ENCODE measurements at places on chromosomes 13 and 19. TPM values are rescaled to one million over a fixed set of nuclear protein-coding genes. Genes with fewer than 3 reads are reported as not detected.

The PRKACA gene
- polyA plus RNA-seq: 87.6 TPM

The FGF14 gene
- polyA plus RNA-seq: 0.94 TPM

The PEX11G gene
- 10.8 TPM for polyA plus RNA-seq

DNA sequence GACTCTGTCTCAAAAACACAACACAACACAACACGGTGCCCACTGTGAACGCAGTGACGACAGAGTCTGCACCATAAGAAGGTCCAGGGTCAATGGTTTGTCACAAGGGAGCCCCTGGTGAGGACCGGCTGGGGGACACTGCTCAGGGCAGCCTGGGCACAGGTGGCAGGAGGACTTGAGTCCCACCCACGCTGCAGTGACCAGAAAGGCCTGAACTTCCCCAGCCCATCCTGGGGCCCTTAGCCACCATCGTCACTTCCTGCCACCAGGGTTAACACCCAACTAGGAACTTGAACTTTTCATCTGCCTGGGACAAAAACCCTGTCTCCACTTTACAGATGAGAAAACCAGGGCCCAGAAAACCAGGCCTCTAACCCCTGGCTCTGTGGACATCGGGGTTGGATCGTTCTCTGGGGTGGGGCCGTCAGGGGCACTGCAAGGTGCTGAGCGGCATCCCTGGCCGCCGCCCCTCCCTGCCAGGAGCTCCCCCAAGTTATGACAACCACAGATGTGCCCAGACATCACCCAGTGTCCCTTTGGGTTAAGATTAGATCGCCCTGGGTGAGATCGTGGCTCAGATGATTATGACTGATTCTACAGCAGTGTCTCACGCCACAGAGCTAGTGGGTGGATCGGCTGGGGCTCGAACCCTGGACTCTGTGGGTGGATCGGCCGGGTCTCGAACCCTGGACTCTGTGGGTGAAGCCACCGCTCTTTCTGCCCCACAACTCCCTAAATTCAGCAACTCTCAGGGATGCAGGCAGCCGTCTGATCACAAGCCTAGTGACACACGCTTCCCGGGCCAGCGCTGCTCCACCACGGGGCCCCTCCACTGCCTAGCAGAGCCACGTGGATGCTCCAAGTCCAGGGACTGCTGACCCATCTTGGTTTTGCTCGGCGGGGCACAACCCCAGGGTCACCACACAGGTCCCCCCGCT, 14.0 kb downstream of the MOB3A start:
- no peak for DNase-seq

DNA sequence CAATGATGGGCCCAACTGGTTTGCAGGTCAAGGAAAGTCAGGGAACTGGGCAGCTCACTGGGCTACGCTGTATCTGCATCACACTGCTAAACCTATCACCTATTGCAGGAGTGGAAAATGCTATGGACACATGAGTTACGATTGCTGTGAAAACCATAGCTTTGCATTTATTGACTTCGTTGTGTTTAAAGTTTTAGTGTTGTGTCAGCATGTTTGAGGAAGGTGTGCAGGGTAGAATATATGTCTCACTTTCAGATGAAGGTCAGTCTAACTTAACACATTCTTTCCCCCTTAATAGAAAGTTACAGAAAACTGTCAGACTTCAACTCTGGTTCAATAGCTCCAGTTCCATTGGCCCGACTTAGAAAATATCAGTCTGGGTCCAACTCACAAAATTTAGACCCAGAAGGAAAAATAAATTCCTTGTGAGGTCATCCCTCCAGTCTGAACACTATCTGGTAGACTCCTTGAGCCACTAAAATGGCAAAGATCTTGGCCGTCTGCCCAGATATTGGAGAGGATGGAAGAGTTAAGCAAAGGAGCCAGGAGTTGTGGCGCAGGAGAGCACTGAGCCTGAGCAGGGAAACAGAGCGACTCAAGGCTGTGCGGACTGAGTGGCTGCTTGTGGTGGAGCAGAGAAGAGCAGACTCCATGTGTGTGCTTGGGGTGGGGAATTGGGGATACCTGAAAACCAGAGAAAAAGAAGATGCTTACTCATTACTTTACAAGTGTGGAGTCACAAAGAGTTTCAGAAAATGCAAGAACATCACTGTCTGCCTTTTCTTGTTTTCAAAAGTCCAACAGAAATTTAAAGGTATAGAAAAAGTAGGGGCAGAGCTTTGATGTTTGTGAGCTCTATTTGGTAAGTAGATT, 518.5 kb downstream of the FGF9 start:
- no peak for DNase-seq

DNA sequence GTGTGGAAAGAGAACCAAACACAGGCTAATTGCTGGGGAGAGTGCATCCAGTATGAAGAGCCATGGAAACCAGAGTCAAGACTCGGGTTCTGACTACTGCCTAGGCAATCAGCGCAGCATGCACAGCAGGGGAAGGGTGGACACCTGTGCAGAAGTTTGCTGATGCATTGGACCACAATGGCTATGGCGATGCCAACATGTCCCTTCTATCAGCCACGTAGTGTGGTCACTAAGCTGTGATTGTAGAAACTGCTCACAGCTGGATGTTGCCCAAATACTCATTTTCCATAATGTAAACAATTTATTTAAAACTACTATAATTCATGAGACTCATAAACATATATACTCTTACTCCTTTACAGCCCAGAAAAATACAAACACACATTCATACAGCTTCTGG, 1718.2 kb downstream of the EFNB2 start:
- no peak for DNase-seq

GRCh38 chr19:16579381-16579780, 7.2 kb upstream of the SLC35E1 start:
- DNase-seq: no peak

GRCh38 chr13:32153056-32153455, 121.5 kb downstream of the FRY start:
- no peak for DNase-seq

DNA sequence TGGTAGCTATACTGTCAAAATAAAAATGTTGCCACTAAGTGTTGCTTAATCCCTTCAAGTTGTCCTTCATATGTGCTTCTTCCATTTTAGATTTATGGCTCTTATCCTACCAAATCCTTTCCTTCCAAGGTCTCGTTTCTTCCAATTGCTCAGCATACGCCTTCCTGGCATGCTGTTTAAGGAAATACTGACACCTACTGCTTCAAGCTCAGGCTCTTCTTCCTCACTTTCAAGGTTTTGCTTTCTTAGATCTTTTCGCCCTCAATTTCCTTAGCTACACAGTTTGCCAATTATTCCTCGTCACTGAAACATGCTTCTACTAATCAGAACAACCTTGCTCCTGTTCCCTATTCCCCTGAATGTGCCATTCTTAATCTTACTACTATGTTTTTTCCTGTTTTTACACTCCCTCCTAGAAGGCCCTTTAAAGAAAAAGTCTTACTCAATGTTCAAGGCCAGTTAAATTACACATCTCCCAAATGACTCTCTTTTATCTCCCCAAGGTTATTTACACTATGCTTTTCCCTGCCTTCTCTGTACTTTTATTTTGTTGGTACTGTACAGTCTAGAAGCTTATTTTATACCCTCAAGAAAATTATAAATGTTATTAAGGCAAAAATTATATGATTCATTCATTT, 343.1 kb downstream of the MZT1 start:
- DNase-seq: no peak

DNA sequence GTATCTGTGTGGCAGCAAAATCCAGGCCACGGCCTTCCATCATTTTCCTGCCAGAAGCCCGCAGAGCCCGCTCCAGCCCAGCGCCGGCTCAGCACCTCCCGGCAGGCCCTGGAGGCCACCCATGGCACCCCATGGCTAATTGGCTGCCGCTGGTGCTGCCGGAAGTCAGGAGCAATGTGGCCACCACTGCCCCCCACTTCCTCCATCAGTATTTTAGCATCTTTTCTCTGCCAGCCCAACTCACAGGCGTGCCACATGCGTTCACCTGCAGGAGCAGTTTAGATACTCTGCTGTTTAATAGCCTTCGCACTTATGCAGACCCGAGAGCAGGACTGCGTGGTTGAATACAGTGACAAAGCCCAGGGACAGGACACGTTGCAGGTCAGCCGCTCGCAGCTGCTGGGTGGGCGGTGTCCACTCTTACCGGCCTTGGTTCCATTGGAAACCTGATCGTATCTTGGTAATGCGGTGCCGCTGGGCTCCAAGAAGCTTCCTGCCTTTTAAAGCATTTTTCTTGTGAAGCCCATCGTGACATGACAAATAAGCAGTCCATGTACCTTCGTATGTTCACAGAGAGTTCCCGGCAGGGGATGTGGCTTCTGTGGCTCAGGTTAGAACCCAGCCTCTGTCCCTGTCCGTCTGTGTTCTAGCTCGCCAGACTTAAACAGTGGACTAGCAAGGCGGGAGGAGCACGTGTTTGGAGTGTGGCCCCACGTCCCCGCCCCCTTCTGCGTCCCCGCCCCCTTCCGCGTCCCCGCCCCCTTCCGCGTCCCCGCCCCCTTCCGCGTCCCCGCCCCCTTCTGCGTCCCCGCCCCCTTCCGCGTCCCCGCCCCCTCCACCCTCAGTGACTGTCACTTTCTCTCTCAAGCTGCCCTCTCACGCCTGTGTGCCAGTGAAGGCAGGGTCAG, 162.0 kb upstream of the SOX1 start:
- DNase-seq: no peak

Data from renal pelvis (tissue), 12 donors.